ENCODE measurements at places on chromosomes 11 and 22.

GRCh38 chr22:25334162-25334490 lies 114.7 kb downstream of the CRYBB2 start:
- no peak overlapping the region for H3K4me3 ChIP-seq
- peaks cover 7% of the 10 kb centered on the region for H3K4me1 ChIP-seq
- H3K27ac ChIP-seq = no peak overlapping the region

GRCh38 chr22:48488149-48488551 lies 1339.5 kb downstream of the BRD1 start:
- H3K27ac ChIP-seq = no peak overlapping the region
- peaks cover 57% of the 10 kb centered on the region for H3K27me3 ChIP-seq
- H3K4me1 ChIP-seq = no peaks in the 10 kb centered on the region
- no peaks in the 10 kb centered on the region for H3K36me3 ChIP-seq
- H3K4me3 ChIP-seq = no peak overlapping the region

DNA sequence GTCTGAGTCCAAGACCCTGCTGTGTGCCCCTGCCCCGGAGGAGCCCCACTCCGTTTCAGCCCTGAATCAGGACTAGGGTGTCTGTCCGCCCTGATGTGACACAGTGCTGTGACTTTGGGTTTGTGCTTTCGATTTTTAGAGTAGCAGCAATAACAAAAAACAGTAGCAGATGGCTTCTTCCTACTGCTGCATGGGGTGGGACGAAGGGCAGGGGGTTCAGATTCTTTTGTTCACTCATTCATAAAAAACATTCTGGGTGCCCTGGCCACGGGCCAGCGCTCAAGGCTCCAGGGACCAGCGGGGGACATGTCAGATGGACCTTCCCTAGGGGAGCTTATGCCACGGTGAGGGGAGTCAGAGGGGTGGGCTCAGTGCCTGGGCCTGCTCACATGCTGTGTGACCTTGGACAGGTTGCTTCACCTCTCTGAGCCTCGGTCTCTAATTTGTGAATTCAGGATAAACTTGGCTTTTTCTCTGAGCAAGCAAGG lies 24.6 kb upstream of the PRR5 start:
- H3K4me1 ChIP-seq = peaks cover 32% of the 10 kb centered on the region
- H3K27me3 ChIP-seq = no peaks in the 10 kb centered on the region
- H3K27ac ChIP-seq = peak overlapping the region; percentile 11
- peak overlapping the region; percentile 66 for H3K4me3 ChIP-seq
- peaks cover 2% of the 10 kb centered on the region for H3K36me3 ChIP-seq
- no peak for DNase-seq

- DNase-seq = no peak
- H3K27ac ChIP-seq = no peak overlapping the region
- peaks cover 49% of the 10 kb centered on the region for H3K27me3 ChIP-seq
- H3K36me3 ChIP-seq = no peaks in the 10 kb centered on the region
Observed at GRCh38 chr11:12865863-12866595, 143.1 kb upstream of the RASSF10 start.

DNA sequence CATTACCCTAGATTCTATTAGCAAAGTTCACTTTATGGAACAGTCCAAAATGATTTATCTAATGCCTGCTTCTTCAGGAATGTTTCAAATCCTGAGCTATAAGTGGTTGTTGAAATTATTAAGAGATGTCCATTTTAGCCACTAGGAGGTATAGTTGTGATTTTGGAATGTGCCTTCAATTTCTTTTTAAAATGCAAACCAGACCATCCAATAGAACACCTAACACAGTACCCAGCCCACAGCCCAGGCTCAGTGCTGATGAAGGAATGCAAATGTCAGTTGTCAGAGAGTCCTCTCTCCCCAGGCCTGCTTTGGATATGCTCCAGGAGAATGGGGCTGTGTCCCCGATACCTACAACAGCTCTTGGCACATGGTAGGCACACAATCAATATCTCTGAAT lies 85.8 kb upstream of the E2F8 start:
- no peaks in the 10 kb centered on the region for H3K36me3 ChIP-seq
- H3K4me3 ChIP-seq = no peak overlapping the region
- DNase-seq = no peak
- H3K27me3 ChIP-seq = peaks cover 23% of the 10 kb centered on the region

GRCh38 chr22:36383110-36383581 lies 4.6 kb downstream of the MYH9 start:
- DNase-seq = peak; percentile 66
- H3K4me1 ChIP-seq = peaks cover 77% of the 10 kb centered on the region
- no peaks in the 10 kb centered on the region for H3K27me3 ChIP-seq

DNA sequence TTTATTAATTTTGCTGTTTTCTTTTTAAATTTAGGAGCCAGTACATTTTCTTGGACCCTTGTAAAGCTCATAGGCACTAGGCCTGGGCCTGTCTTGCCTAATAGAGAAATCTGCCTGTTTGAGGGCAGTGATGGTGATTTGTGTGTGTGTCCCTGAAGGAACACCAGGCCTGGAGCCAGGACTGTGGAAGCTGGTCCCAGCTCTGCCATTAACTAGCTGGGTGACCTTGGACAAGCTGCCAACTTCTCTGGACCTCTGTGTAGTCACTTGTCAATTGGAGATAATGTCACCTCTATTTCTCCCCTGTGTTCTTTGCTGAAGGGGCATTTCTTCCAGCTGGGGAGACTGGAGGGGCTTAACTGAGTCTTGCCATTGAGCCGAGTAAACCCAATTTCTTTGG lies 16.0 kb upstream of the FTH1 start:
- peaks cover 6% of the 10 kb centered on the region for H3K36me3 ChIP-seq
- H3K4me1 ChIP-seq = peaks cover 3% of the 10 kb centered on the region
- H3K4me3 ChIP-seq = no peak overlapping the region
- no peak overlapping the region for H3K27ac ChIP-seq

- no peaks in the 10 kb centered on the region for H3K27me3 ChIP-seq
- H3K27ac ChIP-seq = no peak overlapping the region
- H3K36me3 ChIP-seq = no peaks in the 10 kb centered on the region
- DNase-seq = no peak
Observed at GRCh38 chr11:77080643-77081210, 14.0 kb downstream of the CAPN5 start.

DNA sequence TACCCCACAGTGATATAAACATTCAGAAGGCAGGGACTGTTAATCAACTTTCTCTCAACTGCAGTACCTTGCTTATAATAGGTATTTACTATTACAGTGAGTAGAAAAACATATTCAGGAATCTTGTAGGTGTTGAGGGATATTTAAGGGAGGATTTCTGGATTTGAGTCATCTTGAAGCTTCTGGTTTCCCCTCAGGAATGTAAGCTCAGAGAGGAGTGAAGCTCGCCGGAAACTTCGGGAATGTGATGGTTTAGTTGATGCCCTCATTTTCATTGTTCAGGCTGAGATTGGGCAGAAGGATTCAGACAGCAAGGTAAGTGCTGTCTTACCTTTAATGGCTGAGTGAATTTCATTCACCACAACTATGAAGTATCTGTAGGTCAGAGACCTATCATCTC lies 42.9 kb downstream of the CTNND1 start:
- H3K4me3 ChIP-seq = no peak overlapping the region
- peaks cover 16% of the 10 kb centered on the region for H3K36me3 ChIP-seq
- no peaks in the 10 kb centered on the region for H3K27me3 ChIP-seq
- no peak overlapping the region for H3K27ac ChIP-seq

DNA sequence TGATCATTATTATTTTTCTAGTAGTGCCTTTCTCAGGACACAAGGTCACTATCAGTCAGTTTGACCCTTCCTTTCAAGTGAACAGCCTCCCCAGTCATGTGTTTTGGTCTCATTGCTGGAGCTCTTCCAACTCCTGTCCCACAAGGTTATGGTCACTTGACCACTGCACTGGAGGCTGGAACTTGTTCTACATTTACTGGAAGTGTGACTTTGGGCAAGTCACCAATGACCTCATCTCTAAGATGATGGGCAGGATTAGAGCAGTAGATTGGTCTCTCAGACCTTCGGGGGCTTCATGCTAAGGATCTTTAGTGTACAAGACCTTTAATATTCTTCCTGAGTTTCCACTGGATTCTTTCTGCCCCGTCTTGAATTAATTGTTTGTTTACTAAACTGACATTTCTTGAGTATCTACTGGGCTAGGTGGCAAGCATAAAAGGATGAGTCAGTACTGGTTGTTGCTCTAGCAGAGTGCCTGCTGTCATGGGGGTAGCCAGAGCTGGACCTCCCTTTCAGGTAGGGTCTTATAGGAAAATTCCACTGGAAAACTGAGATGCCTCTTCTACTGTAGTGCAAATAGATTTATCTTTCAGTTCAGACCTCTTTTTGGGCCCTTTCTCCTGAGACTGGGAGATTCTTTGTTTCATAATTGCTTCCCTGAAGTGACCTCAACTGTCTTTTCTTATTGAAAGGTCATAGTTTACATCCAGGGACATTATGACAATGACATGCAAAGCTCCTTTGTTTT lies 106.8 kb downstream of the GRAMD1B start:
- no peaks in the 10 kb centered on the region for H3K4me1 ChIP-seq
- H3K27ac ChIP-seq = no peak overlapping the region
- no peak overlapping the region for H3K4me3 ChIP-seq
- DNase-seq = no peak
- no peaks in the 10 kb centered on the region for H3K36me3 ChIP-seq

DNA sequence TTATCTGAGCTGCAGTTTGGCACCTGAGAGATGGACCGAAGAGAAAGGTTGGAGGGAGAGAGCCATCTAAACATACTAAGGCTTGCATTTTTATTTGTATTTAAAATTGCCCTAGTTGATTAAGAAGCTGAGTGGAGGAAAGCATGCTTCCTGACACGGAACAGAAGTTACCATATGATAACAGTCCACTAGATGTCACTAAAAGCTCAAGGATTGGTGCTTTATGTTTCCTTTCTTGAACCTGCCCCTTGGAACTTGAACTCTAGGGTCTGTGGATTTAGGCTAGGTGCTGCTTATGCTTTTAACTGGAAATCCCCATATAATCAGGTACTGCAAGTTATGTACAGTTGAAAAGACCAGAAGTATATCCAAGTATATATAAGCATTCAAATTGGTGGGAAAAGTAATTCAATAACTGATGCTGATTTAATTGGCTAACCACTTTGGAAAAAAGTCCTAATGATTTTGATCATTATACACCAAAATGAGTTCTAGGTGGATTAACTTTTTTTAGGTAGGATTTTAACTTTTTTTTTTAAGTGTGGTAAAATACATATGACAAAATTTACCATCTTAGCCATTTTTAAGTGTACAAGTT lies 9.5 kb downstream of the RBMXL2 start:
- H3K27ac ChIP-seq = no peak overlapping the region
- H3K4me1 ChIP-seq = no peaks in the 10 kb centered on the region
- no peak for DNase-seq
- no peak overlapping the region for H3K4me3 ChIP-seq

GRCh38 chr11:58832056-58832645 lies 12.4 kb downstream of the GLYATL2 start:
- no peak for DNase-seq
- H3K36me3 ChIP-seq = no peaks in the 10 kb centered on the region
- no peaks in the 10 kb centered on the region for H3K4me1 ChIP-seq
- H3K4me3 ChIP-seq = no peak overlapping the region

- H3K27me3 ChIP-seq = peaks cover 3% of the 10 kb centered on the region
- H3K4me1 ChIP-seq = no peaks in the 10 kb centered on the region
- DNase-seq = no peak
- H3K36me3 ChIP-seq = no peaks in the 10 kb centered on the region
- H3K27ac ChIP-seq = no peak overlapping the region
Observed at GRCh38 chr11:117759305-117759704, 37.7 kb downstream of the DSCAML1 start.

GRCh38 chr11:96218901-96219300 lies 124.1 kb downstream of the MAML2 start:
- H3K27ac ChIP-seq = peak overlapping the region; percentile 70
- DNase-seq = no peak
- H3K4me3 ChIP-seq = no peak overlapping the region
- H3K27me3 ChIP-seq = no peaks in the 10 kb centered on the region
- peaks cover 1% of the 10 kb centered on the region for H3K36me3 ChIP-seq
- H3K4me1 ChIP-seq = peaks cover 87% of the 10 kb centered on the region

- H3K4me3 ChIP-seq = no peak overlapping the region
- peak; percentile 0 for DNase-seq
- H3K36me3 ChIP-seq = no peaks in the 10 kb centered on the region
Observed at GRCh38 chr11:69368119-69368880, 74.3 kb downstream of the MYEOV start.

DNA sequence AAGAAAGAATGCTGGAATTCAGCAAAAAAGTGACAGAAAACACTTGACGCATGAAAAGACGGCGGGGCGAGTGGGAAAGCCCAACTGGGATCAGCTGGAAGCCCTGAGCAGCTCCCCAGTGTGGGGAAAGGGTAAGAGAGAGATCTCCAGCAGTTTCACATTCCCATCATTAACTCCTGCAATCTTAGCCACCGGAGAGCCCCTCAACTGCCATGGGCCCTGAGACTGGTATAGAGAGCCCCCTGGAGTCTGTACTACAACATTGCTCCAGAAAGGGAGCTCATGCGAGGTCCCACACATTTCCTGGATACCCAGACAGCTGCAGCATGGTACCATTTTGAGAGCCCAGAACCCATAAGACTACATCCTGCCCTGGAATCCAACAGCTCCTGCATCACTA lies 31.1 kb downstream of the MRGPRX4 start:
- H3K4me1 ChIP-seq = no peaks in the 10 kb centered on the region
- no peak overlapping the region for H3K4me3 ChIP-seq

- no peaks in the 10 kb centered on the region for H3K36me3 ChIP-seq
- peaks cover 10% of the 10 kb centered on the region for H3K27me3 ChIP-seq
- no peaks in the 10 kb centered on the region for H3K4me1 ChIP-seq
- H3K4me3 ChIP-seq = no peak overlapping the region
- H3K27ac ChIP-seq = no peak overlapping the region
- DNase-seq = no peak
Observed at GRCh38 chr11:32858731-32859130, 29.0 kb downstream of the PRRG4 start.

DNA sequence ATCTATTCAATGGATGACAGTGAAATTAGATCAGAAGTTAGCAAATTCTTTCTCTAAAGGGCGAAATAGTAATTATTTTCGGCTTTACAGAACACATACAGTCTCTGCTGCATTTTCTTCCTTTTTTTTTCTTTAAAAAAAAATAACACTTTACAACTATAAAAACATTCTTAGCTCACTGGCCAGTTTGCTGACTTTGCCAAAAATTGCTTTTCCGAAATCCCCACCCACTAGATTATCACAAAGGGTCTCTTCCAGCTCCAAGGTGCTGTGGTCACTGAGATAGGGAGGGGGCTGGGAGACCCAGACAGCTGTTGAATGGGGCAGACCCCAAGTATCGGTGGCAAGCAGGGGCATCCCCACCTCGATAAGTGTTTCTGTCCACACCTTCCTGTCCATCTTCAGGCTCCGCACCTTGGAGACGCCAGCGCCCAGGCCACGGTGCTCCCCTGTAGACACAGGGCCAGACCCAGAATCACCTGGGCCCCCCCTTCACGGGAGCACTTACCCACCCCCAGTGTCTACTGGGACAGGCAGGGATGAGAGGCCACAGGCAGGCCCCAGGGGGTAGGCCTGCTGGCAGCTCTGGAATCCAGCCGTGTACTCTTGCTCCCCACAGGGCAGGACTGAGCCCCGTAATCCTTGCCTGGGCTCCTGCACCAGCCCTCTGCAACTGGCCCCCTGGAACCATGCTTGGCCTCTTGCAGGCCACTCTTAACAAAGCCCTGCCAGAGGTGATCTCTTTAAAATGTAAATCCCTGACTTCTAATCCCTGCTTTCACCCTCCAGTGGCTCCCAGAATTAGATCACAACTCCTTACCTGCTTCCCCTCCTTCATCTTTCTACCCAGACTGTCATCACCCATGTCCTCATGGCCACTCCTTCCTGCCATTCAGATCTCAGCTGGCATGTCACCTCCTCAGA lies 31.5 kb upstream of the PDE2A start:
- no peak for DNase-seq
- no peaks in the 10 kb centered on the region for H3K4me1 ChIP-seq
- H3K27me3 ChIP-seq = no peaks in the 10 kb centered on the region
- peaks cover 17% of the 10 kb centered on the region for H3K36me3 ChIP-seq
- no peak overlapping the region for H3K4me3 ChIP-seq
- H3K27ac ChIP-seq = no peak overlapping the region

All from activated naive CD8-positive, alpha-beta T cell treated with anti-CD3 and anti-CD28 coated beads, Interleukin-2, amount 50 U/mL, for 24 hours (primary cell).